ENCODE measurements at places on chromosomes 7 and 10.

DNA sequence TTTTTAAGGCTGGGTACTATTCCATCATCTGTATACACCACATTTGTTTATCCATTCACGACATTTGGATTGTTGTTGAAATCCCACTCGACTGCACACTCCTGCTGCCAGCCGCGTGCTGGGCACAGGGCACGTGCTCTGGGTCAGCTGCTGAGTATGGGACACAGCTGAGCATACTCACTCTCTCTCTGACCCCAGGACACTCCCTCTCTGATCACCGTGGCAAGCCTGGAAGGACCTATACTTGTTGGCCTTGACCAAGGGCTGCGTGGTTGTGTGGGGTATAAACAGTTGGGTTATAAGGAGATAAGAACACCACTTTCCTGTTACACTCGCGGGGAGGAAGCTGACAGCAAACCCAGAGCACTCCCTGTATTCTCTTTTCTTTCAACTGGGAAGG, 153.0 kb upstream of the RHEB start:
- no peak for DNase-seq

DNA sequence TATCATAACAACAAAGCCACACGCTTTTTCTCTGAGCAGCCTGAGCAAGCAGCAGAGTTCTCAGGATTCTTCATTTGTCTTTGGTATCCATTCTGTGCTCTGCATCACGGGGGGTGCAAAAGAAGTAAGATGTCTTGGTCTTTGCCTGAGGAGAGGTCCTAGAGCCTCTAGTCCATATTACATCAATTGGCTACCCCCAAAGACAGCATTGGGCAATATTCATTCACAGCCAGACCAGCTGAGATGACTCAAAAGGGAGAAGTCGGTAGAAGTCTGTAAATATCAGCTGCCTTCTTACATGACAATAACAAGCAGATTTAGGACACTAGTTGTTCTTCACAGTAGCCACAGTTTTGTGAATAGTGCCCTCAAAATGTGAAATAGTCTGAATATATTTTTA, 66.6 kb downstream of the FZD1 start:
- no peak for DNase-seq

- no peak for DNase-seq
Measured at GRCh38 chr7:123639631-123640030, 16.0 kb upstream of the LMOD2 start.

GRCh38 chr7:127862525-127862924, 168.7 kb downstream of the LRRC4 start:
- no peak for DNase-seq

GRCh38 chr10:70672165-70673042, at the start of gene ADAMTS14:
TSS of gene ADAMTS14 (plus strand) at chr10:70672506. CDS start at chr10:70672803, 297 bp downstream.
- DNase-seq, result no peak

DNA sequence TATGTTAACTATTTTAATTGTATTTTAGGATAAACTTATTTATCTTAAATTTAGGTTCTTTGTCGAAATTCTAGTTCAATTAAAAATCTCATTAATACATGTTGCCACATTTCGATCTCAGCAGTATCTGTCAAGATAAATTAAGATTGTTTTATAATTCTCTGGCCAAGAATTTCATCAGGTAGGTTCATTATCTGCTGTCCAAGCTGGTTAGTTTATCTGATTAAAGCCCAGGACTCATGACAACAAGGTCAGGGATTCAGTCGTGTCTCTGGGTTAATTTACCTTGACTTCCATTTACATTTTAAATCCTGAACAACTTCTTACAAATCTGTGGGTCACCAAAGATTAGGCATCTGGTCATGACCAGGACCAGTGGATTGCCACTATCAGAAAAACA, 7.6 kb downstream of the STEAP4 start:
- DNase-seq, result no peak

GRCh38 chr7:14805105-14805719, 97.3 kb downstream of the DGKB start:
- DNase-seq, result no peak

GRCh38 chr10:6542999-6543430, 37.1 kb downstream of the PRKCQ start:
- no peak for DNase-seq

DNA sequence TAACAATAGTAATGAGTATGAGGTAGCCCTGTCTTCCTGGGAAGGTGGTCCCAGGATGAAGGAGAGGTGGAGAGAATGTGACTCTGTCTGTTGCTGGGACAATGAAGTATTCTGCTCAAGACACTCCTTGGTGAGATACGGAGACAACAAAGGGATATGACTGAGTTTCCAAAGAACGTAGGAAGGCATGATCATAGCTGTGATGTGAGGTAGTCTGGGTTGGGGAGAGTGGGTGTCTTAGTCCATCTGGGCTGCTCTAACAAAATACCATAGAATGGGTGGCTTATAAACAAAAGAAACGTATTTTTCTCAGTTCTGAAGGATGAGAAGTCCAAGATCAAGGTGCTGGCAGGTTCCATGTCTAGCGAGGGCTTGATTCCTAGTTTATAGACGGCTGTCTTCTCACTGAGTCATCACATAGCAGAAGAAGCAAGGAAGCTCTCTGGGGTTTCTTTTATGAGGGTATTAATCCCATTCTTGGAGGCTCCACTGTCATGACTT, 84.9 kb upstream of the RHOBTB1 start:
- DNase-seq, result no peak

DNA sequence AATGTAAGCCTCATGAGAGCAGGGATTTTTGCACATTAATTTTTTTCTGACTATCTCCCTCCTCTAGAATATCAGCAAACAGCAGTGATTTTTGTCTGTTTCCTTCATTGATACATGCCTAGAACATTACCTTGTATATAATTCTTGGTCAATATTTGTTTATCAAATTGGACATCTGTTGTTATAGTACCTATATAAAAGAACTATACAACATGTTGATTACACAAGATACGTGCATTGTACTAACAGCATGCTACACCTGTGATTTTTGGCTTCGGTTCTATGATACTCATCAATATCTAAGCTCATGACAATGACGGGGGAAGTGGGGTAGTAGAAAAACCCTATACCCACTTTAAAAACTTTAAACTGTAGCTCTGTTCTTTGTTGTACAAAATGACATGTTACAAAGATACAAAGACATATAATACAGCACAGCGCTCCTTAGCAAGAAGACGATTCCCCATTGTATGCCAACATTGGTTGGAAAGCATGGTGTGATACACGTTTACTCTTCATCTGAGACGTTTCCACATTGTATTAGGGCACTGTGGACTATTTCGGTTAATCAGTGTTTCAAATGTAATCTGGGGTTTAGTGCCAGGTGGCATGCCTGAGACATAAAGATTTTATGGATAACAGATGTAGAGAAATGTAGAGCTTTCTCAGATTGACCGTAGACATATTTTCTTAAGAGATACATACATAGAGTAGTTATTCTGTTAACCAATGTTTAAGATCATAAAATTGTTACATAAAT, 70.5 kb upstream of the FOXP2 start:
- DNase-seq, result peak; percentile 97

GRCh38 chr7:140049339-140050024, 13.3 kb downstream of the PARP12 start:
- no peak for DNase-seq

DNA sequence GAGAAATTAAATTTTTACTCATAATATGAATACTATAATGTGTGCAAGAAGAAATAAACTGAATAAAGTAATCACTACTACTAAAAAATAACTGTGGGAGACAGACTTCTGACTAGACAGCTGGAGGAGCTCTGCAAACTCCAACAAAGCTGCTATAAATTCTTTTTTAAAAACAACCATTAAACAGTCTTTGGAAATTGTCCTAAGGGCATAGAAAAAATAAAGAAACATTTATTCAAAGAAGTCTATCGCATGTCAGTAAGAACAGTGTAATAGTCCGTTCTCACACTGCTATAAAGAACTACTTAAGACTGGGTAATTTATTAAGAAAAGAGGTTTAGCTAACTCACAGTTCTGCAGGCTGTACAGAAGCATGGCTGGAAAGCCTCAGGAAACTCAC, 56.0 kb downstream of the ZPBP start:
- no peak for DNase-seq

DNA sequence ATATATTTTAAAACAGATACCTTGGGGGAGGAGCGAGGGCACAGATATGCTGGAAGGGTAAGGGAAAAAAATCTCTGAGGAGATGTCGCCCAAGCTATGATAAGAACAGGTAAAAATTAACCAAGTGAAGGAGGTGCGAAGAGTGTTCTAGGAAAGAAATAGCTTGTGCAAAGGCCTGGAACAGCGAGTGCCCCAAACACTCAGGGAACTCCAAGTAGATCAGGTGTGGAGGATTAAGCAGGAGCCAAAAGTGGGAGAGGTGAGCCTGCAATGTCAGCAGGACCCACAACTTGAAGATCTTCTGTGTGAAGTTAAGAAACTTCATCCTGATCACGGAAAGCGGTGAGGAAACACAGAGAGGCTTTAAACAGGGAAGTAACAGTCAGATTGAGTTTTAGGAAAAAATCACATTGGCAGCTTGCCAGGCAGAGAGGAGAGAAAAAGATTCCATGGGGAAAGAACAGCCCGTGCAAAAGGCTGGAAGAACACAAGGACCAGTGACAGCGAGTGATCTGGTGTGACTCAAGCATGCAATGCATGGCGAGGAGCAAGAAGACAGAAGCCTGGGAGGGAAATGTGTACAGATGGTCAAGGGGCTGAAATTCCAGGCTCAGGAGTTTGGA, 30.7 kb downstream of the FGF8 start:
- DNase-seq, result no peak

DNA sequence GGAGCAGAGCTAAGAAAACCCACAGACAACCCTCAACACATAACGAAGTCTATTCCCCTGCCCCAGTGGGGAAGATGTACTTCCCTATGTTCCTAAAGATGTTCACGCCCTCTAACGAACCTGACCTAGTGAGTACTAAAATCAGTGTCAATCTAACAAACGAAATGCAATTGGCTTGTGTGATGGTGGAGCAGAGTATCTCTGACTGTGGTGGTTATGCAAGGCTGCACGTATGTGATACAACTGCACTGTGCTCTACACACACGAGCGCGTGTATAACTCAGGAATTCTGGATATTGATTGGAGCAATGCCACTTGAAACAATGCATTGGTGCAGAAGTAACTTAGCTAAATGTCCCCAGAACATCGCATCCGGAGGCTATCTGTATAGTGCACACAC, 1.3 kb downstream of the ANKRD16 start:
- DNase-seq, result no peak

- DNase-seq, result no peak
Measured at GRCh38 chr10:91462423-91462822, 52.3 kb downstream of the HECTD2 start.

DNA sequence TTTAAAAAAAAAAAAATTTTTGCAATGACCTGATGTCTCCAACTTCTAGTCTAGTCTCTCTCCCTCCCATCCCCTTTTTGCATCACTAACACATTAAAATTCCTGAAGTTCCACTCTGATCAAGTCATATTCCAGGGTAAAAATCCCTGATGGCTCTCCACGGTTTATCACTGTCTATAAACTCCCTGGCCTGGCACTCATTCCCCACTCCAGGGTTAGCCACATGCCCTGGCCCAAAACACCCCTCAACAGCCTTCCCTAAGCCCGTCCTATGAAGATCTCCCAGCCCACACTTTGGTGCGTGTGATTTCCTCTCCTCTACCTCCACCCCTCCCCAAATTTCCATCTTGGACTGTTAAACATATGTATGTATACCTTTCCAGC, 125.4 kb downstream of the JAZF1 start:
- no peak for DNase-seq

- no peak for DNase-seq
Measured at GRCh38 chr7:21367537-21367936, 60.3 kb upstream of the SP4 start.

DNA sequence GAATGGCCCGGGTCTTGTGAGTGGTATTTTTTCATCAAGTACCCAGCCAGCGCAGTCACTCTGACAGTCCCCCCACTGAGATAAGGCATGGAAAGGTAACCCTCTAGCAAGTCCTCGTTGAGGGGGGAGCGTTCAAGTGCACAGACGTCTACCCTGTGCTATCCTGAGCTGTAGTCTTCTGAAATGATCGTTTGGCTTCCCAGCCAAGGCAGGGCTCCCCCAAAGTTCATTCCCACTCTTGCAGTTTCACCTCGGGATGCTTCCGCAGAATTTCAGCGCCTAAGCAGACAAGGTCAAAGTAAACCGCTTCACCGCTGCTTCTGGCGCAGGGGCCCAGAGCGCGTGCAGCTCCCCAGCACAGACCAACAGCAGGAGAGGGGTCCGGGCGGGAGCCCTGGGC, 1.8 kb downstream of the INSYN2A start:
- no peak for DNase-seq

- no peak for DNase-seq
Measured at GRCh38 chr7:84122582-84123360, 71.8 kb downstream of the SEMA3A start.

GRCh38 chr10:46033602-46034011, 3.2 kb upstream of the NCOA4 start:
- DNase-seq, result no peak

DNA sequence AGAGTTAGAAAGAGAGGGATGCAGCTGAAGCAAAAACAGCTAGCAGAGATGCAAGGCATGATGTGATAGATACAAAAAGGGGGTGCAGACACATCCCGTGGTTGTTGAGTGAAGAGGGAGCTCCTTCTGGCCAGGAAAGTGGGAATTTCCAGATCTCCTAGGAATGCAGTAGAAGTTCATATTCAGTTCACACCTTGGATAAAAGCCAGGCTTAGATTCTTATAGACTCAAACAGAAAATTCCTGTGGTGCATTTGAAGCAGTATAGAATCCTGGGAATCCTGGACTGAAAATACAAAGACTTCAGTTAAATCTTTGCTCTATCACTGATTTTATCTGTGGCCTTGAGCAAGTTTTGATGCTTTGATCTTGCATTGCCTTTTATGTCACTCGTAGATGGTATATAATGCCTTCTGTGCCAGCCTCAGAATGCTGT, 33.9 kb downstream of the SGPL1 start:
- no peak for DNase-seq

DNA sequence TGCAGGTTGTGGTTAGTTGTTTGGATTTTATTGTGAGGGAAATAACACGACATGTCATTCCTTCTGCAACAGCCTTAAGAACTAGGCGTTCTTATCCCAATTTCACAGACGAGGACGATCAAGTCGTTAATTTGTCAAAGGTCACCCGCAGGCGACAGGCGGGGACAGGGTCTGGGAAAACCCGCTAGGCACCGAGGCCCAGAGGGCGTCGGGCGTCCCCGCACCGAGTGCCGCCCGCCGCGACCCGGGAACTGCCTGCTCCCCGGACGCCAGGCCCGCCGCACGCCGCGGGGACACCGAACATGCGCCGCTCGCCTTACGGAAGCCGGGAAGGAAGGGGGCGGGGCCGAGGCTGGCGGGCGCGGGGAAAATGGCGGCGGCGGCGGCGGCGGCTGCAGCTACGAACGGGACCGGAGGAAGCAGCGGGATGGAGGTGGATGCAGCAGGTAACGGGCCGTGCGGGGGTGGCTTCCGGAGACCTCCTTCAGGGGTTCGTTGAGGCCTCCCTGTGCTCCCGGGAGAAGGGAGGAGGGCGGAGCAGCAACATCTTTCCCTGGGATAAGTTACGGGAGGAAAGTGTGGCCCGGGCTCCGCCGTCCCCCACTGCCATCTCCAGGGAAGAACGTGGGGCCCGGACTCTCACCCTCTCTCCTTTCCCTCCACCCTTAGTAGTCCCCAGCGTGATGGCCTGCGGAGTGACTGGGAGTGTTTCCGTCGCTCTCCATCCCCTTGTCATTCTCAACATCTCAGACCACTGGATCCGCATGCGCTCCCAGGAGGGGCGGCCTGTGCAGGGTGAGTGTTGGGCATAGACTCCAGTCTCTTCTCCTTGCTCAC, at the start of gene COPS6:
Gene COPS6 (plus strand): TSS at position 349 of the 837 bp plus-strand sequence. CDS start 22 bp downstream, at position 371.
- DNase-seq, result peak; percentile 55

- no peak for DNase-seq
Measured at GRCh38 chr10:48489099-48489498, 115.8 kb downstream of the ARHGAP22 start.

- no peak for DNase-seq
Measured at GRCh38 chr7:29641651-29642050, 78.0 kb downstream of the PRR15 start.
